ENCODE measurements at places on chromosomes 6 and 20.

- DNase-seq, result no peak
Measured at GRCh38 chr6:157107915-157108651, 215.2 kb downstream of the TMEM242 start.

GRCh38 chr6:132797951-132798868 lies at the start of gene SLC18B1:
SLC18B1 (minus strand) TSS chr6:132798637; CDS start chr6:132798456, 181 bp downstream.
- DNase-seq, result no peak

GRCh38 chr6:30601436-30601814 lies 15.6 kb downstream of the PPP1R10 start:
- DNase-seq, result no peak

DNA sequence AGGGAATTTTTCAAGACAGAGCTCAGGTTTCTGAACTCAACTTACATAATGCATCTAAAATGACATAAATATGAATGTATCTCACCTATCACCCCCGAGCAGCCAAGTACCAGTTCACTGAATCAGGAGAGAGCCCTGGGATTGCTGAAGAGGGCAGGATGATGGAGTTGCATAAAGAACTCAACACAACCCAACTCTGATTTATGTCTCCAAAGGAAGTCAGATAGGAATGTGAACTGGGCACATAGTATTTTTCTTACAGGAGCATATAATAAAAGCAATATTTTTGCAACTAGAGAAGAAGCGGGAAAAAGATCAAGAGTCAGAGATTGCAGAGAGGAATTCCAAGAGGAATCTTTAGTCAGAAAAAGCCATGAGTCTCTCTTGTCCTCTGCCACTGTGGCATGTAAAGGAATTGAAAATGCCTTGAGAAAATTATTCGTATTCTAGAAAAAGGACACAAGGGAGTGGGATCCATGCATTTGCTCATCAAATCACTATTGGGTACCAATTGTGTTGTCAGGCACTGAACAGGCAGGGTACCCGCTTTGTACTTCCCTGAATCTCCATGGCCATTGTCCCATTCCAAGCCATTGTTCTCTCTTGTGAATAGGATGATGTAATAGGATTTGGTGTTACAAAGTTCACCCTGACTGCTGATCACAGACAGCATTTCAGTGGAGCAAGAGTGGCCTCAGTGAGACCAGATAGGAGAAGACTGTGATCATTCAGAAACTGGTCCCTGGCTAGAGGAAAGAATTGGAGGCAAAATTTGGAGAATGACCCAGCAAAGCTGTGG lies 16.3 kb downstream of the RIN2 start:
- DNase-seq, result no peak

GRCh38 chr6:63525186-63525878 lies 46.9 kb upstream of the LOC128125822 start:
- DNase-seq, result no peak

DNA sequence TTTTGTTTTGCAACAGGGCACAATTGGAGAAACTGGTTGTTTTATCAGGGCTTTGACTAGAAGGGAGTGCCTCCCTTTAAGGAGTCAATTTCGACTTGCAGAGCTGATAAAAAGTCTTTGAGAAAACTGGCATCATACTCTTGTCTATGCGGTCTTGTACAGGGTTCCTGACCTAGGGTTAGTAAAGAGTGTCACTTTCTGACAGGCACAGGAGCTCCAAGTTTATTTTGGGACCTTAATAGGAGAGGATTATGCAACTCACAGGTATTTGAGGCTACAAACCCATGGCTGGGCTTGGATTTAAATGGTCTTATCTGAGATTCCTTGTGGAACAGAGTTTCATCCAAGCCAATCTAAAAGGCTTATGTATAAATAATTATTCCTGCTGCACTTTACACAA lies 365.4 kb downstream of the HTR1B start:
- no peak for DNase-seq

DNA sequence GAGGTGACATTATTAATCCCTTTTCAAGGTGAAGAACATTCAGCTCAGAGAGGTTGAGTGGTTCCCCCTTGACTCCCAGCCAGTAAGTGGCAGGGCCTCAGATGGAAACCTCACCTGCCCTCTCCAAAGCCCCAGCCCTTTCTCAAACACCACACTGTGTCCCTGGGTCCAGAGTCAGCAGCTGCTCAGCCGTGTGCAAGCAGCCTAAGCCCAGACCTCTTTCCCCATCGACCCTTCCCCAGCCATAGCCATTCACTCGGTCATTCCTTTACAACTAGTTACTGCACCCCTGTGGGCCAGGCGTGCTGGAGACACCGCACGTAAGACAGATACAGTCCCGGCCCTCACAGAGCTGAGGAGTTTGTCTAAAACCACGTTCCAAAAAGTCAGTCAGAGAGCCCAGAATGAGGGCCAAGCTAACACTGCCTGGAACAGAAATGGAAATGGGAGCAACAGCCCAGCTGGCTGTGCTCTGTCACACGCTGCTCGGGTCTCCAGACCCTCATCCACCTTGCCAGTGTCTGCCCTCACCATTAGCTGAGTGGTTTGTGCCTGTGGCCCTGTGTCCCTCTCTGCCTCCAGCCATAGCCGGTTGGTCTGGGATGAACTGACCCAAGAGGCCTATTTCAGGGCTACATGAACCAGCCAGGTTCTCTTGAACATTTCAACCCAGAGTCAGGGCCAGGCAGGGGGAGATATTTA lies 29.6 kb downstream of the ZC3H12D start:
- no peak for DNase-seq

GRCh38 chr6:84835340-84835739 lies 70.9 kb upstream of the TBX18 start:
- no peak for DNase-seq

GRCh38 chr6:79707621-79708020 lies 76.5 kb downstream of the SH3BGRL2 start:
- DNase-seq, result no peak

GRCh38 chr6:109925075-109925474 lies 53.0 kb upstream of the GPR6 start:
- no peak for DNase-seq

- DNase-seq, result no peak
Measured at GRCh38 chr6:85058806-85059205, 294.4 kb upstream of the TBX18 start.

DNA sequence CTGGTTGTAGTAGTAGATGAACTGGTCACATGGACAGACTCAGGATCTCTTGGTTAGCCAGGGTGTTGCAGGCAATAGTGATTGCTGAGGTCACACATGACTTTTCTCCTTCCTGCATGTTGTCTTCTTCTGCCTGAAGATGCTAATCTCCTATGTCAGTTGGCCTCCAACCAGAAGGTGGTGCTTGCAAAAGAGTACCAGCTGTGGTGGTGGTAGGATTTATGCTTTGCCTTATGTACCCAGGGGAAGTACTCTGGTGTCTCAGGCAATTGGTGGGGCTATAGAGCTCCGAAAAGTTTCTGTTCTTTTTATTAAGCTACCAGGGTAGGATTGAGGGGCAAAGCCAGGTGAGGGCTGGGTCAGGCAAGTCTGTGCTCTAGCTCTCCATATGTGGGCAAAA lies 98.5 kb downstream of the CARMIL1 start:
- DNase-seq, result no peak

All from CMK (cell line).